ENCODE measurements at places on chromosomes 7 and 10.

GRCh38 chr10:122669842-122670241 lies 29.8 kb downstream of the C10orf120 start:
- DNase-seq = no peak

- DNase-seq = no peak
These were observed 370.3 kb upstream of the CELF2 start for GRCh38 chr10:10647331-10647730.

DNA sequence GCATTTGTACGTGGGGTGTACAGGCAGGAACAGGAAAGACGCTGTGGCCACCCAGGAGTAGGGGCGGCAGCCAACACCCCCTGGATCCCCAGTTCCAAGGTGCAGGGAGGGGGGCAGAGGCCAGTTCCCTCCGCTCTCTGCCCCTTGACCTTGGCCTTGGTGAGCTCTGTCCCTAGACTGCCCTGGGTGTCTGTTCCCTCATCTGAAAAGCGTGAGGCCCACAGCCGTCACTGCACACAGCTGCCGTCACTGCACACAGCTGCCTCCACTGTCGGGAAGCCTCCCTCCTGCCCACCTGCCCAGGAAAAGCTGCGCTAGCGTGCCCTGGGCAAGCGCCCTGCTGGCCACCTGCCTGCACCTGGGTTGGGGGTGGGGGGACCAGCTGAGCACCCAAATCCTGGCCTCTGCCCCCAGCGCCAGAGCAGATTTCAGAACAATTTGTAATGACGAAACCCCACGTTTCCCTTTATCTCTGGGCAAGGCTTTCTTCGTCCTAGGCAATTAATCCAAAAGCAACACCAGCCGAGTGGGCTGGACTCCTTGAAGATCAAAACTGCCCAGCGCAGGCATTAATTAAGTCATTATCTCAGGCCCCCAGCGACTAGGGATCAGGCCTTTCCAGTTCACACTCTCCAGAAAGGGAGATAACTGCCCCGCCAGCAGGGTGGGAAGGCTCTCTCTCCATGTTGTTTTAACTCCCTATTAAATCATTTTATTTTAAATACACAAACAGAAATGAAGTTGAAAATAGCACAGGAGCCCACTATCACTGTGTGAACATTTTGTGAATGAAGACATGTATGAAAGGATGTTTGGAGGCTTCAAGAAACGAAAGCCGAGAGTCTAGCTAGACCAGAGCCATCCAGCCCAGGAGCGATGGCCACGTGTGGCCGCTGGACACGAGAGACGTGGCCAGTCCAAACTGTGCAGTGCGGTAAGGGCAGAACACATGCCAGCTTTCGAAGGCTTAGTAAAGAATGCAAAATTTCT lies 4.0 kb upstream of the PDGFA start:
- no peak for DNase-seq

GRCh38 chr7:23357190-23358093 lies 58.3 kb downstream of the MALSU1 start:
- no peak for DNase-seq

GRCh38 chr7:7933915-7934526 lies 34.6 kb upstream of the GLCCI1 start:
- DNase-seq = no peak

DNA sequence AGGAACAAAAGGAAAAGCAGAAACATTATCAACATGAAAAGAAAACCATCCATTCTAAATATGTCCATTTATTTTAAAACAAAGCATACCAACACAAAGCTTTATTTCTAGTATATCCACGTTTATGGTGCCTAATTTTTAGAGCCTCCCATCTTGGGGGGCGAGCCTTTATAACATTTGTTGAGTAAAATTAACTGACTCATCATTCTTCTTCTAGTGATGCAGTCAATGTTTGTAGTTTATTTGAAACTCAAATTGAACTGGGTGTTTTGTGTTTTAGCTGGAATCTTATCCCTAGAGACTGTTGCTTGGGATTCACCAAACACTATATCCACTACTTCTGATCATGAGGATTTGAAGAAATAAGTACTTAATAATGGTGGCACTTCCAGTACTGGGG lies 366.4 kb upstream of the NPVF start:
- no peak for DNase-seq

DNA sequence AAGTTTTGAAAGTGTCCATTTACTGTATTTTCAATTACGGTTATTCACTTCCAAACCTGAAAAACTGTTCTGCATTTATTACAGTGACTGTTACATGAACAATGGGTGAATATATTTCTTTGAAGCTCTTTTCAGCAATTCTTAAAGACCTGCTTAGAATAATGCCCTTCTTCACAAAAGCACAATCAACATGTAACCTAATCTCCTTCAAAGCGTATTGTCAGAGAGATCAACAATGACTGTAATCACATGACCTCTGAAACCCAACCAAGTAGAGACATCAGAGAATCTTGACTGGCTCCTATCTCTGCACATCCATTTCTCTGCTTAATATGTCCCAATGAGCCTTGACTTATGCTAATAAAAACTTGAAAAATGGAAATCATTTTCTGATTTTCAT lies 126.7 kb downstream of the NRCAM start:
- DNase-seq = no peak

- DNase-seq = no peak
These were observed 628 bp downstream of the MPLKIP start for GRCh38 chr7:40133561-40134427.

DNA sequence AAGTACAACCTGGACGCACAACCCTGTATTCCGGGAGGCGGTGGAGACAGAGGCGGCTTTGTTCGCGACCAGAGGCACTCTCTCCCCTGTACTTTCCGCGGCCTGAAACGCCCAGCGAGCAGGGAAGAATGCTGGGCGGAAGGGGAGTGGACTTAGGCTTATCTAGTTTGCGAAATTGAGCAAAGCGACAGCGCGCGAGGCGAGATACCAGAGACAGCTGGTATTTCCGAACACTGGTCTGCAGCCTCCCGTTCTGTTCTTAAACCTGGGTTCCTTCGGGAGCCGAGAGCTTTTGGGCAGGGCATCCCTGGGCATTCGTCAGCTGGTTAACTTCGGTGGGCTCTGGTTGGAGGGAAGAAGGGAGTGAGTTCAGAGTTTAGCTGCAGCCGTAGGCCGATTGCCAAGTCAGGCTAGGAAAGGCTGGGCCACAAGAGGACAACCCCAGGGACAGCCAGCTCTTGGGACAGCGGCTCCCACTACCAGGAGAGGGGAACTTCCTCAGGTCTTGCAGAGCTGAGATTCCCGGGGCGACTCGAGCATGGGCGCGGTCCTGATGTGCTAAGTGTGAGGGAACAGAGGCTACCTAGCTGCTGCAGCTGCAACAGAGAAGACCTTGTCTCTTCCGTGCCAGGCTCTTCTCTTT lies 3.9 kb downstream of the HMX3 start:
- no peak for DNase-seq

DNA sequence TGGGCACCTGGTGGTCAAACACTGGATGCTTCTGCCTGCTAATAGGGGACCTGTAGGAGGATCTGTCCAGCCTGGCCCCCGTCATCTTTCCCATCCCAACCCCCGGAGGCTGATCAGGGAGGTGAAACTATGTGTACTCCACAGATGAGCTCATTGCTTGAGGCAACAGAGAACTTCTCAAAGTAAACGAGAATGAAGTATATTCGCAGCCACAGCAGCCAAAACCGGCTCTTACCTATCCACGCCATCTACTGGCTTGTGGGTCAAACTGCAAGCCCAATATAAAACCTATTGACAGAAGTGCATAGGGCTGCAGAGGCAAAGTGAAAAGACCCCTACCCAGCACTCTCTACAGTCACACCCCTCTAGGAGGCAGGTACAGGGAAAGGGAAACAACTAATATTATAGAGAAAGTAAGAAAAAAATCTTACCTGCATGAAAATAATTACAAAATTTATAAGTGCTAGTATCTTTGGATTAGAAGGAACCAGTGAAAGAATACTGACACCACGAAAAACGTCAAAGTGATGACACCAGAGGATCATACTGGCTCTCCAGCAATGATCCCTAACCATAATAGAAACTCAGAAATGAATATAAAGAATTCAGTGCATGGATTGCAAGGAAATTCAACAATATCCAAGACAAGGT lies 973.5 kb downstream of the ANKRD7 start:
- peak; percentile 6 for DNase-seq

GRCh38 chr10:131269776-131270460 lies 41.6 kb downstream of the TCERG1L start:
- DNase-seq = no peak

GRCh38 chr7:132466367-132466766 lies 109.9 kb downstream of the PLXNA4 start:
- no peak for DNase-seq

GRCh38 chr7:111413739-111414138 lies 148.6 kb downstream of the IMMP2L start:
- DNase-seq = no peak

- no peak for DNase-seq
These were observed 1438.5 kb upstream of the CELF2 start for GRCh38 chr10:9579110-9579705.

Data from NCI-H524 treated with DMSO at 0.1 percent for 48 hours (cell line).